ENCODE measurements at places on chromosomes 11 and 22. TPM values are rescaled to one million over a fixed set of nuclear protein-coding genes. Genes with fewer than 3 reads are reported as not detected.

SBF2 gene
- total RNA-seq: 14.0 TPM

PRRG4 gene
- total RNA-seq: 0.16 TPM

DRD4 gene
- total RNA-seq: not detected

OMP gene
- total RNA-seq: not detected

RAG2 gene
- not detected for total RNA-seq

ME3 gene
- total RNA-seq: 24.8 TPM

MAPK8IP2 gene
- 1.0 TPM for total RNA-seq

PNPLA3 gene
- 5.7 TPM for total RNA-seq

BRSK2 gene
- total RNA-seq: 0.25 TPM

LIF gene
- total RNA-seq: 42.5 TPM

ABCC8 gene
- not detected for total RNA-seq

MORC2 gene
- total RNA-seq: 17.5 TPM

OPCML gene
- total RNA-seq: 0.51 TPM

OR8D1 gene
- not detected for total RNA-seq

ESAM gene
- 35.7 TPM for total RNA-seq

ART1 gene
- total RNA-seq: not detected

BIK gene
- total RNA-seq: 9.5 TPM

NXPE2 gene
- not detected for total RNA-seq

GLYATL2 gene
- total RNA-seq: 0.38 TPM

MS4A3 gene
- not detected for total RNA-seq

KRTAP5-2 gene
- not detected for total RNA-seq

EFCAB6 gene
- 0.25 TPM for total RNA-seq

ROBO4 gene
- 0.76 TPM for total RNA-seq

APLNR gene
- total RNA-seq: not detected

SCGB2A2 gene
- not detected for total RNA-seq

All from mesangial cell (primary cell).